Chondrocyte (in vitro differentiated cells): ENCODE measurements at places on chromosomes 5 and 9. TPM values are rescaled to one million over a fixed set of nuclear protein-coding genes. Genes with fewer than 3 reads are reported as not detected.
A peak's percentile ranks its signal among the peaks of the same experiment; 100 is the strongest.

The CCDC112 gene
- total RNA-seq: 6.6 to 10.1 TPM (median 9.2 TPM) in 3 replicates

The DDX4 gene
- not detected in 3 replicates for total RNA-seq

- no peak for DNase-seq
- peaks cover 3% of the 10 kb centered on the region for H3K27me3 ChIP-seq
- no peak overlapping the region for H3K4me3 ChIP-seq
- H3K36me3 ChIP-seq: peaks cover 2% of the 10 kb centered on the region
These were observed 26.9 kb downstream of the MRPS30 start for GRCh38 chr5:44835693-44836092.

DNA sequence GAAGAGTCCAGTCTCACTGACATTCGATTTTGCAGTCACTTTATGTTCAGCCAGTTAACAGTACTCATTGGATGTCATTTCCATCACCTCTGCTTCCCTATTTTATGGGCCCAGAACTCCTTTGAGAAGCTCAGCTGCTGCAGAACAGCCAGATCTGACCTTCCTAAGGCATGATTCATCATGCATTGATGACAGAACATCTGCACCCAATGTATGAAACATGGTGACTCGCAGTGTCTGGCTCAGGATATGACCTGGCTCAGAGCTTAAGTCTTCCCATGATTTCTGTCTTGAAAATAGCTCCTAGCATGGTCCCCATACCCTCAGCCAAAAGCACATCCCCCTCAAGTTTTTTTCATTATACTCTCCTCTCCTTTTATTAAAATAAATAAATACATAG is 92.6 kb upstream of the TRIM32 start:
- no peaks in the 10 kb centered on the region for H3K27me3 ChIP-seq
- H3K36me3 ChIP-seq: peaks cover 2% of the 10 kb centered on the region
- H3K4me3 ChIP-seq: no peak overlapping the region

GRCh38 chr9:136846376-136847087 is 2.7 kb upstream of the PHPT1 start:
- H3K4me1 ChIP-seq: peaks cover 31% of the 10 kb centered on the region
- peak overlapping the region; percentile 96 for H3K4me3 ChIP-seq
- no peaks in the 10 kb centered on the region for H3K27me3 ChIP-seq
- H3K27ac ChIP-seq: peak overlapping the region; percentile 49

The CATSPER3 gene
- total RNA-seq: 0.17 to 0.64 TPM (median 0.39 TPM) in 3 replicates

DNA sequence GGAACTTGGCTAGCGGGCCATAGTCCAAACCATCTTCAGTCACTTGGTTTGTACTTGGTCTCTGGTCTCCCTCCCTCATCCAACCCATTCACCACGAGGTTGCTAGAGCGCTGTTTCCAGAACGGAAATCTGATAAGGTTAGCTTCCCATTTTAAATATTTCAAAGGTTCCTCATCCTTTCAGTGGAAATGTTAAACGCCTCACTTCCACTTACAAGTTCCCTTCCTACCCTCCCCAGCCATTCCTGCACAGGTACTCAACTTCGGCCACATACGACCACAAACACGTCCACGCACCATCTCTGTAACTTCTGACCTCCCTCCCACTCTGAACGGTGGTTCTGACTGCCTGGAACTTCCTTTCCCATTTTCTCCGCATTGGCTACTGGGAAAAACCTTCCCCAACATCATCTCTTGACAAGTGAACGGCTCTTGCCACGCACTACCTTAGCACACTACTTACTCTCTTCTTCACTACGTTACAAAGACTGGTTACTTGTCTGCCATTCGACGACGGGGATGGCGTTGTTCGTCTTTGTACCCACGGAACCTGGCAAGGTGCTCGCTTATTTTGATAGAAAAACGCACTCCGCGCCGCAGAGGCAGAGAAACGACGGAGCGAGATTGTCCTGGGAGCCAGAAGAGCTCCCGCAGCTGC is 629 bp downstream of the CCNH start:
- peak overlapping the region; percentile 98 for H3K27ac ChIP-seq
- peaks cover 14% of the 10 kb centered on the region for H3K36me3 ChIP-seq
- H3K4me1 ChIP-seq: peaks cover 24% of the 10 kb centered on the region

The TMEM174 gene
- not detected in 3 replicates for total RNA-seq

GRCh38 chr9:9924376-9924775 is 688.4 kb downstream of the PTPRD start:
- no peak for DNase-seq
- no peaks in the 10 kb centered on the region for H3K4me1 ChIP-seq
- no peak overlapping the region for H3K4me3 ChIP-seq
- peaks cover 13% of the 10 kb centered on the region for H3K27me3 ChIP-seq
- H3K27ac ChIP-seq: no peak overlapping the region

The CCDC180 gene
- 5.1 to 8.5 TPM (median 5.4 TPM) in 3 replicates for total RNA-seq

DNA sequence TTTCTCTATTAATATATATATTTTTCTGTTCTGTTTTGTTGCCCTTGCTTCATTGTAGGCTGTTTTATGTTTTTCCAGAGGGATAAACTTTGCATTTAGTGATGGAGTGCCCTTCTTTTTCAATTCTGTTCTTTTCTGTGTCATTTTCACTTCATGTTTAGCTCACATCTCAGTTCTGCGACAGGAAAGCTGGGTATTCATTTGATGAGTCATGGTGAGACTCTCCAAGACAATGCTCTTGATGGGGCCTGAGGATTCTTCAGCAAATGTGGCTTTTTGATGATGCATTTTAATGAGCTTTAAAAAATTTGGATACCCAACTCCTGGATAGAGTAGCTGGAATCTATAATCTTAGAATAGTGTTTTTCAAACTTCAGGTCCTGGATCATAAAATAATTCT is 56.5 kb upstream of the SPATA31D4 start:
- H3K27me3 ChIP-seq: no peaks in the 10 kb centered on the region
- H3K4me3 ChIP-seq: no peak overlapping the region
- no peak for DNase-seq
- H3K4me1 ChIP-seq: peaks cover 18% of the 10 kb centered on the region

DNA sequence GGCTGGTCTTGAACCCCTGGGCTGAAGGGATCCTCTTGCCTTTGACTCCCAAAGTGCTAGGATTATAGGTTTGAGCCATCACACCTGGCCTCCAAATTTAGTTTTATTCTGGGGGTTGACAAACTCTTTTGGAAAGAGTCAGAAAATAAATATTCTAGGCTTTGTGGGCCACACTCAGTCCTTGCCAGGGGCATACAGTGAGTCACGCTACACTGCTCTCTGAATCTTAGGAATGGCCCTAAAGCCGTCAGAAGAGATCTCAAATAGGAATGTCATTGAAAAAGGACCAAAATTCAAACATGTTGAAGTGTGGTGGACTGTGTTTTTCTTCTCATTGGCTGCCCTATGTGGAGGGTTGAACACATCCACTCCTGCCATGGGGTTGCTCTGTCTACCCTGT is 127.7 kb upstream of the BASP1 start:
- peaks cover 11% of the 10 kb centered on the region for H3K4me1 ChIP-seq
- H3K27me3 ChIP-seq: no peaks in the 10 kb centered on the region
- H3K4me3 ChIP-seq: no peak overlapping the region
- DNase-seq: no peak
- H3K36me3 ChIP-seq: no peaks in the 10 kb centered on the region

DNA sequence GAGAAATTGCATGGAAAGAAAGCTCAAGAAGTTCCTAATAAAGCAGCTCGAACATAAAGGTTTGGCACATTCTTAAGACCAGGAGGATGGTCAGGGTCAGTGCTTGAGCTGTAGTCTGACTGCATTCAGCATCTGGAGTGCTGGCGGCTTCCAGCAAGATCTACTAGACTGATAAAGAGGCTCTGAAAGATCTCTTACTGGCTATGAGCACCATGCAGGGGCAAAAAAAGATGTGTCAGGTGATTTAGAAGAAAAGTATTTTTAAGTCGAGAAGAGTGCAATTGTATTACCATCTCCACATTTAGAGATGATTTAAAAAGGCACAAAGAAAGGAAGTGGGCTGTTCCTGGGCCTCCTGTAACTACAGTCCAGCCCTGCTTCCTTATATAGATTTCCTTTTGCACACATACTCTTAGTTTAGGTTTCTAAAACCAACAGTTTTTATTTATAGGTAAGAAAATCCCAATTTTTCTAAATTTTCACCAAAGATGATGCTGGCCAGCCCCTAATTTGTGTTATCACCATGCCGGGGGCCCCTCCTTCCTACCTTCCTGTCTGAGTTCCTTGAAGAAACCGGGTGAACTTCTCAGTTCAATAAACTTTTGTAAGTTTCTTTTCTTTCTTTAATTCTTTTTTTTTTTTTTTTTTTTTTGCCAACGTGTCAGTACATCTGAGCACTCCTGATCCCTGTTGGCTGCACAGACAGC is 65.9 kb upstream of the PLPP1 start:
- peak overlapping the region; percentile 99 for H3K27ac ChIP-seq
- peak overlapping the region; percentile 60 for H3K4me3 ChIP-seq
- H3K27me3 ChIP-seq: no peaks in the 10 kb centered on the region
- DNase-seq: no peak

The CCL21 gene
- not detected in 3 replicates for total RNA-seq

The UGT3A1 gene
- total RNA-seq: not detected in 3 replicates

The SLC31A1 gene
- total RNA-seq: 30.9 to 39.6 TPM (median 38.6 TPM) in 3 replicates

DNA sequence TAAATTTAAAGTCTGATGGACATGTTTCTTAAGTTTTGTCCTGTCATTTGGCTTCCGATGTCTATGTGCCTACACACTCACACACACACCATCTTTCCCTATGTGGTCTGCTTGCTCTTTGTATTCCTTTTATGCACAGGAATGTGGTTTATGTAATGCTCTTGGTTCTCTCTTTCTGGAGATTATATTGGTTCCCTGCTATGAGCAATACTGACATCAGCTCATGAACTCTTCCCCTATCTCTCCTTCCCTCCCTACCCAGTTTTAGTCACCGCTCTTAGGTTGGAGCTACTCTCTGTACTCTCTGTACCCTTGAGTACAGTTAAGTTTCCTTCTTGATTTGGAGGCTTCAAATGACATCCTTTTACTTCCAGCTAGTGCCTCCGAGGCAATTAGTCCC is 77.9 kb upstream of the MVB12B start:
- no peak overlapping the region for H3K27ac ChIP-seq
- DNase-seq: no peak
- H3K27me3 ChIP-seq: no peaks in the 10 kb centered on the region

The SPATA31C1 gene
- total RNA-seq: not detected in 3 replicates

DNA sequence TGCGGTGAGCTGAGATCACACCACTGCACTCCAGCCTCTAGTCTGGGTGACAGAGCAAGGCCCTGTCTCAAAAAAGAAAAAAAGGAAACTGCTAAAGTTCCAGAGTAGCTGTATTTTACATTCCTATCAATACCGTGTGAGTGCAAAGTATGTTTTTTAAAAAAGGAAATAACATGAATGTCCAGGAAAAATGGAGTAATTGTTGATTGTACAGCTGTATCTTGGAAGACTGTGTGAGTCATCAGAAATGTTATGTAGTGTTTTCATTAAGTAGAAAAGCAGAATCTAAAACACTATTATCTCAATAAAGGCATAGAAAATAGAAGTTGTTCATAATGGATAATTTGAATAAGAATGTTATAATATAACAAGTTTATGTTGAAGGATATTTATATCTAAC is 53.9 kb downstream of the ZCCHC7 start:
- H3K27ac ChIP-seq: peak overlapping the region; percentile 65
- no peaks in the 10 kb centered on the region for H3K27me3 ChIP-seq
- peaks cover 24% of the 10 kb centered on the region for H3K4me1 ChIP-seq
- DNase-seq: no peak
- H3K36me3 ChIP-seq: peaks cover under 1% of the 10 kb centered on the region
- no peak overlapping the region for H3K4me3 ChIP-seq

DNA sequence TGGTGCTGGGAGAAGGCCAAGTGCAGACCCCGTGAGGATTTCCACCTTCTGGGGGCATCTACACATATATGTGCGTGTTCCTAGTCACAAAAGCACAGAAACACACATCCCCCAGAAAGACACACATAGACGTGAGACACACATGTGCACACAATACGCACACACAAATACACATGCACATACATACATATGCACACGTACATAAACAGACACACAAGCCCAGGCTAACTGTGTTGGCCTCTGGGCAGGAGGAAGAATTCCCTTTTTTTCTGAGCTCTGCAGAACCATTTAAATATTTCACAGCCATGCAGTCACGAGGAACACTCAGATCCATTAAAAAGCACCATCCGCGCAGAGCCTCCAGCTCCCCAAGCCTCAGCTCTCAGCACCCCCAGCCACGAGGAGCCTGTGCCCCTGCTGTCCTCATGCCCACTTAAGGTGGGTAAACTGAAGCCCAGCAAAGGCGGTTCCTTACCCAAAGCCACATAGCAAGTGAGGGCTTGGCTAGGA is 5.3 kb downstream of the NINJ1 start:
- no peak overlapping the region for H3K27ac ChIP-seq
- peaks cover 5% of the 10 kb centered on the region for H3K36me3 ChIP-seq
- H3K4me1 ChIP-seq: peaks cover 67% of the 10 kb centered on the region
- no peak for DNase-seq
- H3K27me3 ChIP-seq: no peaks in the 10 kb centered on the region

GRCh38 chr5:142748568-142749249 is 21.5 kb upstream of the ARHGAP26 start:
- H3K36me3 ChIP-seq: no peaks in the 10 kb centered on the region
- DNase-seq: no peak
- H3K27ac ChIP-seq: no peak overlapping the region
- H3K27me3 ChIP-seq: no peaks in the 10 kb centered on the region
- H3K4me1 ChIP-seq: peaks cover 62% of the 10 kb centered on the region

The ARL14EPL gene
- total RNA-seq: not detected in 3 replicates

The PCDHB2 gene
- total RNA-seq: 60.5 to 90.1 TPM (median 64.5 TPM) in 3 replicates

- H3K27ac ChIP-seq: peak overlapping the region; percentile 17
- H3K4me3 ChIP-seq: no peak overlapping the region
- DNase-seq: peak; percentile 52
- no peaks in the 10 kb centered on the region for H3K36me3 ChIP-seq
These were observed 7.7 kb upstream of the VAV2 start for GRCh38 chr9:133999851-134000265.

The FOXD4L5 gene
- 0.10 to 0.51 TPM (median 0.18 TPM) in 3 replicates for total RNA-seq

DNA sequence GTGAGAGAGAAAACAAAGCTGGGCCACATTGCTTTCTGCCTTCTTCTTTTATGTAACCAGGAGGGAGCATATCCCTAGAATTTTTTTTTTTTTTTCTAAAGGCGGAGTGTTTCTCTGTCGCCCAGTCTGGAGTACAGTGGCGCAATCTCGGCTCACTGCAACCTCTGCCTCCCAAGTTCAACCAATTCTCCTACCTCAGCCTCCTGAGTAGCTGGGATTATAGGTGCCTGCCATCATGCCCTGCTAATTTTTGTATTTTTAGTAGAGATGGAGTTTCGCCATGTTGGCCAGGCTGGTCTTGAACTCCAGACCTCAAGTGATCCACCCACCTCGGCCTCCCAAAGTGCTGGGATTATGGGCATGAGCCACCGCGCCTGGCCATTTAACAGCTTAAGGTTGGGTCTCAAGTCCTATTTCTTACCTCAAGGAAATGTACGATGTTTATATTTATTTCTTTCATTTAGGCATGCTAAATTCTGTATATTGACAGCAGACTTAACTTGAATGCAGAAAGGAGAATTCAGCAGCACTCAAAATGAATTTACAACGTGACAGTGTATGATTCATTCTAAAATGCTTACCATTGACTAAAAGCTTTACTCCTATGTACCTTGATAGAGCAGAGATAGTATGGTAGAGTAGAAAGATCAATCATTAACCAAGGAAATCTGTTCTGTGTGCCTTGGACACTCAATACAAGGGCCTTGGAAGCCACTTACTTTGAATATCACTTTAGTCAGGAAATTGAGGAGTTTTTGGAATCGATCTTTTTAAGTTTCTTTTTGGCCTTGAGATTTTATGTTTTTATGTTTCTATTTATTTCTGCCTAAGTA is 100.9 kb downstream of the F2RL2 start:
- no peak for DNase-seq
- no peaks in the 10 kb centered on the region for H3K27me3 ChIP-seq
- no peaks in the 10 kb centered on the region for H3K36me3 ChIP-seq
- H3K4me1 ChIP-seq: peaks cover 55% of the 10 kb centered on the region
- H3K4me3 ChIP-seq: no peak overlapping the region

- DNase-seq: no peak
- no peaks in the 10 kb centered on the region for H3K4me1 ChIP-seq
- no peak overlapping the region for H3K27ac ChIP-seq
- no peaks in the 10 kb centered on the region for H3K27me3 ChIP-seq
These were observed 61.2 kb downstream of the F2RL2 start for GRCh38 chr5:76561959-76562358.
